Stimulated activated CD8-positive, alpha-beta memory T cell treated with anti-CD3 and anti-CD28 coated beads, Interleukin-15, amount 100 ng/mL, for 24 hours (primary cell): ENCODE measurements at places on chromosomes 7 and 10.

- DNase-seq: no peak
Observed at GRCh38 chr7:41403291-41403690, 299.6 kb downstream of the INHBA start.

- DNase-seq: no peak
Observed at GRCh38 chr10:75400163-75400770, 1.3 kb downstream of the ZNF503 start.

GRCh38 chr10:131478377-131478989 is 167.0 kb upstream of the TCERG1L start:
- DNase-seq: no peak

GRCh38 chr7:43204081-43204480 is 91.6 kb downstream of the HECW1 start:
- no peak for DNase-seq

GRCh38 chr10:109934958-109935793 is 11.9 kb upstream of the XPNPEP1 start:
- no peak for DNase-seq
